ENCODE measurements at places on chromosomes 16 and 17.

GRCh38 chr17:80397034-80397387, 18.0 kb upstream of the ENDOV start:
- DNase-seq: no peak

GRCh38 chr16:8542393-8542792, 47.9 kb downstream of the TMEM114 start:
- no peak for DNase-seq

GRCh38 chr17:31554930-31555329, 163.5 kb downstream of the RAB11FIP4 start:
- no peak for DNase-seq

GRCh38 chr17:33970279-33970678, 284.8 kb upstream of the CCL2 start:
- no peak for DNase-seq

DNA sequence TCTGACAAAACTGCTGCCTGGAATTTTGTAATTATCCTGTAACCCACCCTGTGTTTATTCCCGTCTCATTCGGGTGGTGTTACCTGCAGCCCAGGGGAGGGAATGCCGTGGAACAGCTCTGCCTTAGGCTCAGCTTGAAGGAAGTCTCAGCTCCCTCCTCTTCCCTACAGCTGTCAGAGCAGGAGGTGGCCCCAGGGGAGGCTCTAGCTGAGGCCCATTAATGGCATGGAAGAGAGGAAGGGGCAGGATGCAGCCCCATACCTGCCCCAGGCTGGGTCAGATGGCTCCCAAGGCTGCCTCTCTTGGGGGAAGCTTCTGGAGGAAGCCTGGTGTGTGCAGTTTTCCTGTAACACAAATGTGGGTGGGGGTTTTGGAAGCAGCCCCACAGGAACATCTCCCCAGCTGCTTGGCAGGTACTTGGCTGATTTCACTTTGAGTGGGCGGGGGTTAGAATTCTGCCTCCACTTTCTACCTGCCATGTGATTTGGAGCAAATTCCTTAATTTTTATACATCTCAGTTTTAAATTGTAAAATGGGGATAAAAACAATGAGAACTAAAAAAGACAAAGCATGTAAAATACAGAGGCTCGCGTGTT, 103.9 kb downstream of the MGAT5B start:
- no peak for DNase-seq

GRCh38 chr17:57726213-57726790, 18.8 kb downstream of the CCDC182 start:
- no peak for DNase-seq
